ENCODE measurements at places on chromosomes 1 and 21. TPM values are rescaled to one million over a fixed set of nuclear protein-coding genes. Genes with fewer than 3 reads are reported as not detected.

GJA4 gene
- not detected for total RNA-seq

SCYL3 gene
- total RNA-seq: 10.2 TPM

- no peaks in the 10 kb centered on the region for H3K4me1 ChIP-seq
- H3K4me3 ChIP-seq: no peak overlapping the region
- no peak for DNase-seq
- no peaks in the 10 kb centered on the region for H3K36me3 ChIP-seq
- no peak overlapping the region for H3K27ac ChIP-seq
Measured at GRCh38 chr1:2378956-2379732, 12.2 kb downstream of the MORN1 start.

DNA sequence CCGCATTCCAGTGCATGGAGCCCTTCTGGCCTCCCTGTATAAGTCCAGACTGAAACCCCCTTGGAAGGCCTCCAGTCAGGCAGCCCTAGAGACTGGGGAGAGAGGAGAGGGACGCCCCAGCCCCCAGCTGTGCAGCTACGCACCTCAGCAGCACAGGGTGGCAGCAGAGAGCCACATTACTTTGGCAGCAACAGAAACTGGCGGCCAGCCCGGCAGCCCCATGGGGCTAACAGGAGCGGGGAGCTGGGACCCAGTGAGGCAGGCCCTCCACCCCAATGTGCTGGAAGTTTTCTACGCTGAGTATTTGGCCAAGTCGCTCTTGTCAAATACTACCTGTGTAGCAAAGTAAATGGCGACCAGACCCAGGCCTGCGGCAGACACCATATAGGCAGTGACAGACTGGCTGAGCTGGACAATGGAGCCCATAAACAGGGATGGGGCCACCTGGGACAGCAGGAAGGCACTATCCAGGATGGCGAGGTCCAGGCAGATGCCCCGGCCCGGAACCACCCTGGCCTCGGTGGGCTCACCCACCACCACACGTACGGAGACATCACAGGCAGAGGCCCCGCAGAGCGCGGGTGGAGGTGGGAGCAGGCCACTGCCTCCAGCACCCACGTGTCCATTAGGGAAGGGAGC, 21.2 kb downstream of the SLC45A3 start:
- no peak overlapping the region for H3K4me3 ChIP-seq
- DNase-seq: peak; percentile 65
- no peak overlapping the region for H3K27ac ChIP-seq

GRCh38 chr1:67342076-67342890, 34.6 kb downstream of the IL12RB2 start:
- H3K4me1 ChIP-seq: peaks cover 62% of the 10 kb centered on the region
- no peaks in the 10 kb centered on the region for H3K27me3 ChIP-seq
- no peak overlapping the region for H3K4me3 ChIP-seq
- DNase-seq: no peak
- H3K36me3 ChIP-seq: peaks cover 78% of the 10 kb centered on the region
- peak overlapping the region; percentile 89 for H3K27ac ChIP-seq

DNA sequence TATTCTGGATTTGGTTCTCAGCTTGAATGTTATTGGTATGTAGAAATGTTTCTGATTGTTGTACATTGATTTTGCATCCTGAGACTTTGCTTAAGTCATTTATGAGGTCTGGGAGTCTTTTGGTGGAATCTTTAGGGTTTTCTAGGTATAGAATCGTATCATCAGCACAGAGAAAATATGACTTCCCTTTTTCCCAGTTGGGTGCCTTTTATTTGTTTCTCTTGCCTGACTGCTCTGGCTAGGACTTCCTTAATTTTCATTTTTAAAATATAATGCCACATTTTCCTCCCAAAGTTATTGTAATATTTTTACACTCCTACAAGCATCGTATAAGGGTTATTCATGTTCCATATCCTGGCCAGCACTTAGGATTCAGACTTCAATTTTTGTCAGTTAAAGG, 111.1 kb downstream of the FNBP1L start:
- H3K4me3 ChIP-seq: no peak overlapping the region
- H3K27ac ChIP-seq: no peak overlapping the region
- peaks cover 27% of the 10 kb centered on the region for H3K4me1 ChIP-seq
- DNase-seq: no peak

- H3K27ac ChIP-seq: no peak overlapping the region
- DNase-seq: no peak
Measured at GRCh38 chr1:78831731-78832360, 174.7 kb downstream of the ADGRL4 start.

- H3K27ac ChIP-seq: no peak overlapping the region
- no peaks in the 10 kb centered on the region for H3K36me3 ChIP-seq
- no peak overlapping the region for H3K4me3 ChIP-seq
- H3K4me1 ChIP-seq: no peaks in the 10 kb centered on the region
- DNase-seq: no peak
Measured at GRCh38 chr1:223033658-223034057, 109.4 kb downstream of the TLR5 start.

DNA sequence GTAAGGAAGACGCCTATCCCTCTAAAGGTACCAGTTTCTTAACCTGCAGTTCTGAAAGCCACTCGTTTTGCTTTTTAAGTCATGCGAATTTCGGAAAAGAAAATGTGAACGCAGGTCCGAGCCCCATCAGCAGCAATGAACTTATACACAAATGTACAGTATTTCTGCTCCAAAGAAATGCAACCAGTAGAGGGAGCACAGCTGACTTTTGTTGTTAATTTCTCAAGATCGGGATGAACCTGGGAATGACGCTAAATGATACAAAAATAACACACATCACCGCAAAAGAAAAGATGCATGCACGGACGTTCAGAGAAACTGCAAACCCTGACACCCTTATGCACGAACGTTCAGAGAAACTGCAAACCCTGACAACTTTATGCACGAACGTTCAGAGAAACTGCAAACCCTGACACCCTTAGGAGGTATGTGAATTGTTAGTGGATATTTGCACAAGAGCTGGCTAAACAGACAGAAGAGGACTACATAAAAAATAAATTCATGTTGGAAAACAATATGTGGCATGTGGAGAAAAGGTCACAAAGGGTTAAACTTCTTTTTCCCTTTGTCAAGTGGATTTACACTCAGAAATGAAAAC, 3.5 kb upstream of the TIAM1 start:
- peaks cover 13% of the 10 kb centered on the region for H3K36me3 ChIP-seq
- DNase-seq: no peak
- H3K4me1 ChIP-seq: peaks cover 40% of the 10 kb centered on the region
- no peak overlapping the region for H3K4me3 ChIP-seq
- peaks cover 43% of the 10 kb centered on the region for H3K27me3 ChIP-seq

- H3K27ac ChIP-seq: peak overlapping the region; percentile 99
- H3K4me1 ChIP-seq: peaks cover 18% of the 10 kb centered on the region
- peak overlapping the region; percentile 95 for H3K4me3 ChIP-seq
- H3K36me3 ChIP-seq: peaks cover 3% of the 10 kb centered on the region
Measured at GRCh38 chr1:243849421-243850201, 432 bp downstream of the AKT3 start.

DNA sequence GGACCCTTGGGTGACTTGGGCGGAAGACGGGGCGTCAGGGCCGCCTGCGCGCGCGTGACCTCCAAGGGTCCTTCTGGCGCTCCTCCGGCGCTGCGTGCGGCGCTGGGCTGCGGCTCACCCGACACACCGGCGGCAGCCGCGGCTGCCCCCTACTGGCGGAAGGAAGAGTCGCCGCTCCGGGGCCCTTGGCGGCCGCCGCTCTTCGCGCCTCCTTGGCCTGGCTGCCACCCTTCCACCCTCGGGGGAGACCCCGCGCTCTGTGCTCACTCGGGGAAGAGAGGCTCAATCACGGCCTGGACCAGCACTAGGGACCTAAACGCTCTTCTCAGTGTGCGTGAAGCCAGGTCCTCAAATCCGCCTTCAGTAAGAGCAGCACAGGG, 89.7 kb downstream of the DMRTA2 start:
- H3K27ac ChIP-seq: no peak overlapping the region
- H3K4me1 ChIP-seq: peaks cover 5% of the 10 kb centered on the region
- DNase-seq: peak; percentile 28
- no peaks in the 10 kb centered on the region for H3K36me3 ChIP-seq

Measured in activated T-helper 2 cell treated with anti-CD3 and anti-CD28 coated beads, Interferon-gamma antibody, Interleukin-2, Interleukin-4, amounts not matched to agents 10 μg/mL and 5 μg/mL and 100 μg/mL, durations not matched to agents 14 hours and 24 hours and 36 hours (primary cell).